ENCODE measurements at places on chromosomes 1 and 21.

GRCh38 chr1:246215510-246215903 is 291.6 kb downstream of the SMYD3 start:
- no peak for DNase-seq

GRCh38 chr1:110291241-110292030 is 47.7 kb upstream of the RBM15 start:
- no peak for DNase-seq

DNA sequence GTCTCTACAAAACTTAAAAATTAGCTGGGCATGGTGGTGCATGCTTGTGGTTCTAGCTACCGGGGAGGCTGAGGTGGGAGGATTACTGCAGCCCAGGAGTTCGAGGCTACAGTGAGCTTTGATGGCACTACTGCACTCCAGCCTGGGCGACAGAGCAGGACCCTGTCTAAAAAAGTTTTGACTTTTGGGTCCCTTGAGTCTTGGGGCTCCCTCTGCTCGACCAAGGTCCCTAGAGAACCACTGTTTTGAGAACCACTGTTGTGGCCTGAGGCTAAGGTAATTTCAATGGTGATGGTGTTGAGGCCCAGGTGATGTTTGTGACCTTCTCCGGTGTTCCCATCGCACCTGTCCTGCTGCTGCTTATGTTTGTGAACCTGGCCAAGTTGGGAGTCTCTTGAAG is 3.1 kb upstream of the CAMTA1 start:
- DNase-seq: no peak

GRCh38 chr1:153490272-153491051 is 30.0 kb upstream of the S100A7 start:
- DNase-seq: peak; percentile 97

DNA sequence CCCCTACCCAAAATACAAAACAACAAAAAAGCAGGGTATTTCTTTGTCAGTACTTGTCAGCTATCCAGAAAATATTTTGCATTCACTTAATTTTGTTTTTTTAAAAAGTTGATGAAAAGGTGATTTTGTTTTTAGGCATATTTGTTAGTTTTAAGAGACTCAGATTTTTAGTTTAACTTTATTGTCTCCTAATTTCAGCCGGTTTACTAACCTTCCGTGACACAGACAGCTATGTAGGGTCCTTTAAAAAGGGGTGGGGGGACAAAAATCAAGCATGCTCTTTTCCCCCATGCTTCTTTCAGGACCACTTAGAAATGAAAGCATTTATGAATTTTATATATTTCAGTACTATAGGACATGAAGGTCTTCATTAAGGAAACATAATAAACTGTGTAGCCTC is 1.6 kb downstream of the PBX1 start:
- DNase-seq: no peak

DNA sequence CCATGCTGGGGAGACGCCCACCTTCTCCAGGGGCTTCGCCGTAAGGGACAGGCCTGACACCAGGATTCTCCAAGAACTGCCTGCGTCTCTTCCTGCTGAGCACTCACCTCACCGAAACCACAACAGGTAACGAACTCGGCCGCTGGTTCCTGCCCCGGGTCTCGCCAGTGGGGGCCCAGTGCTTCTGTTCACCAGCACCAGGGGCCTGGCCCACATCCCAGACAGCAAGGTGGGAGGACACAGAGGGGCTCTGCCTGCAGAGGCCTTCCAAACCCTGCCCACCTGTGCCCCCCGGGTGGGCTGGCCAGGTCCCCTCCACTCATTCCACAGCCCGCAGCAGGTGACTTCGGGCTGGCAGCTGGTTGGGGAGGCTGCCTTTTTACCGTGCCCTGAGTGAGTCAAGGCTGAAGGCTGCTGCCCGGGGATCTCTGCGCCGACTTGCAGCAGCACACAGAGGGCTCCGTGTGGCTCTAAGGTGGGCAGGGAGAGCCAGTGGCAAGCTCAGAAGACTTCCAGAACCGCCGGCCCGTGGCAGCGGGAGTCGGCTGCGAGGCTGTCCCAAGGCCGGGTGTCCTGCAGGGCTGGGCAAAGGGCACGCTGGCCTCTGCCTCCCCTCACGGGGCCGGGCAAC is 14.7 kb upstream of the COL18A1 start:
- DNase-seq: no peak

- DNase-seq: no peak
Measured at GRCh38 chr1:106498238-106498637, 558.2 kb upstream of the PRMT6 start.
